Osteocyte (in vitro differentiated cells): ENCODE measurements at places on chromosomes 13 and 19. TPM values are rescaled to one million over a fixed set of nuclear protein-coding genes. Genes with fewer than 3 reads are reported as not detected.
A peak's percentile ranks its signal among the peaks of the same experiment; 100 is the strongest.

DNA sequence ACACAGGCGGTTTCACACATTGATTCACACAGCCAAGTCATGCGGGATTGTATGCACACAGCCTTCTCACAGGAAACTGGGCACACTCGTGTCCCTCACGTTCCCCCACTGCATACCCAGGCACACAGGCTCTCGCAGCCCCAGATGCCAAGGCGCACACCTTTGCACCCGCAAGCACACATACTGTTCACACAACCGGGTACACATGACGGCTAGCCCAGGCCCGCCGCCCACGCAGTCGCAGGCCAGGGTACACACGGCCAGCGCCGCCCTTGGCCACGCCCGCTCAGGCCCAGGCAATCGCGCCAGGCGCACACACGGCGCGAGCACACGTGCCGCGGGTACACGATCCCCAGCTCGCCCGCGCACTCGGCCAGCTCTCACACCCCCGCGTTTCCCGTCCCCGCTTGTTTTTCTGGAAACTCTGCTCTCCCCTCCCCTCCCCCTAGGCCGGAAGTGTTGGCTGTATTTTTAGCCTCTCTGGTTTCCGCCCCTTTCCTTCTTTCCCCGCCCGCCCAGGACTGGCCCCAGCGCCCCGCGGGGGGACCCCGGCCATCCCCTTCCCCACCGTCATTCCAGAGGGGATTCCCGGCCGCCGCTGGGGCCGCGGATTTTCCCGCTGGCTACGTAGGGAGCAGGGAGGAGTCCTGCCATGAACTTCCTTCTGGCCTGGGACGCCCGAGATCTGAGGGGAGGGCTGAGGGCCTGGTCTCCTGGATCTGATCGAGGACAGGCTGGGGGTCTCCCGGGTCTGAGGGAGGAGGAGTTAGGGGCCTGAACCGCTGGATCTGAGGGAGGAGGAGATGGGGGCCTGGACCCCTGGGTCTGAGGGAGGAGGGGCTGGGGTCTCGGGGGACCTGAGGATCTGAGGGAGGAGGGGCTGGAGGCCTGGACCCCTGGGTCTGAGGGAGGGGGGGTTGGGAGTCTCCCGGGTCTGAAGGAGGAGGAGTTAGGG, 4.0 kb upstream of the ZFP36 start:
- peak overlapping the region; percentile 82 for H3K4me3 ChIP-seq
- DNase-seq: peak; percentile 95
- H3K27ac ChIP-seq: peak overlapping the region; percentile 100
- H3K36me3 ChIP-seq: no peaks in the 10 kb centered on the region

DNA sequence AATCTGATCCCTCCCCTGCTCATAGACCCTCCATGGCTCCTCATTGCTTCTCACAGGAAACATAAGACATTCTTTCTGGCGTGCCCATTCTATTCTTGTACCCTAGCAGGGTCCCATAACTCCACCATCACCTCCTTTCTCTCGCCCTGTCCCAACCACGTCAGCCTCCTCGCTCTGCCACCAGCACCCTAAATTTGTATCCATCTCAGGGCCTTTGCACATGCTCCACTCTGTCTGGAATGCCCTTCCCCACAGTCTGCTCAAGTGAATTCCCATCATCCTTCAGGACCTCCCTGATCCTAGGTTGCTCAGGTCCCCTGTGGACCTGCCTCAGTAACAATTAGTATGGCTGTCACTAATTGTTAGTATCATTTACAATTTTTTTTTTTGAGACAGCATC, 10.5 kb downstream of the B3GNT3 start:
- H3K27ac ChIP-seq: no peak overlapping the region
- peaks cover 2% of the 10 kb centered on the region for H3K36me3 ChIP-seq
- H3K27me3 ChIP-seq: peaks cover 25% of the 10 kb centered on the region
- no peak overlapping the region for H3K4me3 ChIP-seq
- no peaks in the 10 kb centered on the region for H3K4me1 ChIP-seq

- H3K4me1 ChIP-seq: peaks cover 14% of the 10 kb centered on the region
- DNase-seq: no peak
- H3K27me3 ChIP-seq: no peaks in the 10 kb centered on the region
- peaks cover 4% of the 10 kb centered on the region for H3K36me3 ChIP-seq
- H3K27ac ChIP-seq: no peak overlapping the region
Observed at GRCh38 chr13:45143346-45143751, 23.0 kb downstream of the GTF2F2 start.

NTN5 gene
- 1.3 and 1.7 TPM in 2 replicates for total RNA-seq

CLDN10 gene
- not detected in 2 replicates for total RNA-seq
